ENCODE measurements at places on chromosomes 1 and 21.

GRCh38 chr1:40844079-40844478 is 18.1 kb downstream of the CITED4 start:
- no peak for DNase-seq

DNA sequence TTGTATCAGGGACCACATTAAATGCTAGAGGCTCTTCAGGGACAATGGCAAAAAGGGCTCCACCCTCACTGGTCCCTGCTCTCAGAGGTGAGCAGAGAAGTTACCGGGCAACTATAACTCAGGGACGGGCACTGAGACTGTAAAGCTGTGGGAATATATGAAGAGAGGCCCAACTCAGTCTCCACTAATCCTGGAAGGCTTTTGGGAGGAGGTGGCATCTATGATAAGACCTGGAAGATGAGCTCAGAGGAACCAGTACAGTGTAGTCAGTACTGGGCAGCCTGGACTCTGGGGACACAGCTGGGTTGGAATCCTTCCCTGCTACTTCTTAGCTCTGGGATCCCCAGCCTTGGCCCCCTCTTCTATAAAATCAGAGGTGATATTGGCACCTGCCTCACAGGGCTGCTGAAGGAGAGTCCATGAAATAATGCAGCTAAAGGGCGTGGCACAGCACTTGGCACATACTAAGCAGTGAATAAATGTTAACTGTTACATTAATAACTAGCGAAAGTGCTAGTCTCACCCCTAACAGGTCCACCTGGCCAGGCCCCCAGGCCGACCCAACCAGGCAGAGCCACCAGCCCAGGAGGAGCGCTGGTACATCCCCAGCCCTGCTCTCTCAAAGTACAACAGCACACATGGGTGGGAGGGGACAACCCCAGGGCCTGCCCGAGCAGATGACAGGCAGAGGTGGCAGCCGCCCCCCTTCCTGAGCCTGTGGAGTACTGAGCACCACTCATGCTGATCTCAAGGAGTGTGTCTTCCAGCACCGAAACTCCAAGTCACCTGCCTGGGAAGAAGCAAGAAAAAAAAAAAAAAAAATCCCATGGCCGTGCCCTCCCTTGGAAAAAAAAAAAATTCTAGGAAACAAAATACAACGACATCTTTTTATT is 62.7 kb downstream of the CASZ1 start:
- no peak for DNase-seq

DNA sequence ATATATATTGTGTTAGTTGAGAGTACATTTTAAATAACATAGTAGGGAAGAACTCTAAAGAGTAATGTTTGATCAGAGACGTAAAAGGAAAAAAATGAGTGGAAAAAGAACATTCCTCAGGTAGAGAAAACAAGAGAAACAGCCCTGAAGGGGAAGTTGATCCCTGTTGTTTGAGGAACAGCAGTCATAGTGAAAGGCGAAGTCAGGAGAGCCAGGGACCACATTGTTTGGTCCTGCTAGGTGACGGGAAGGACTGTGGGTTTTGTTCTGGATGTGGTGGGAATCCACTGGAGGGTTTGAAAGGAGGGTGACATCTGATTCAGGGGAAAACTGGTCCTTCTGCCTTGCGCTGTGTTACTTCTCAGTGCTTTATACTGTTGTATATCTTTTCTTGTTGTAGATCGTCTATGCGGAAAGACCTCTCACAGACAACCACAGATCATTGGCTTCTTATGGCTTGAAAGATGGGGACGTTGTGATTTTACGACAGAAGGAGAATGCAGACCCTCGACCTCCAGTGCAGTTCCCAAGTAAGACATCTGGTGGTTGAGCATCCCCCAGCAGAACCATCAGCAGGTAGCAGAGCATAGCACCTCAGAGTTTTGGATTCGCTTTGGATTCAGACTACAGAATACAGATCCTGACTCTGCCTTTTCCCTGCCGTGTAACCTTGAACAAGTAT is 9.2 kb downstream of the DDI2 start:
- DNase-seq: no peak

GRCh38 chr1:248013229-248013710 is at the start of gene OR2L5:
TSS of gene OR2L5 (plus strand) at chr1:248013660. CDS start at chr1:248021948, 8,288 bp downstream.
- no peak for DNase-seq

DNA sequence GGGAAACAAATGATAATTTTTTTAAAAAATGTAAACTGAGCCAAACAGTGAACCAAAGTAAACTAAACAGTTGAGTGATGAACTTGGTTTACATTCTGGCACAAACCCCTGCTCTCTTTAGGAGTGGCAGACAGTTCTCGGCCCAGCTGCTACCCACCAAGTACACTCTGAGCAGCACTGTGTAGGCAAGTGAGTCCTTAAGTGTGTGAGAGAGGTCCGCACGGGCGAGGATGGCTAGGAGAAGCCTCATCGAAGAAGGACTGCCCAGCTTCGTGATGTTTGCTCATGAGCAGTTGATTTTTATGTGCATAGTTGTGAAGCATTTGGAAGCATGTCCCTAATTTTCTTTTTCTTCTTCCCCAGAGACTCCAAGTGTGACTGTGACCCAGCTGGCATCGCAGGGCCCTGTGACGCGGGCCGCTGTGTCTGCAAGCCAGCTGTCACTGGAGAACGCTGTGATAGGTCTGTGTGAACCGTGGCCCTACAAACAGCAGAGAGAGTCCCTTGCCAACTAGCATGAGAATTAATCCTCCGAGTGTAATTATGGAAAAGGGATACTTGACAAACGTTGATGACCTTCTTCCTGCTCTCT is 32.1 kb downstream of the LAMC2 start:
- DNase-seq: no peak

GRCh38 chr1:176225911-176226310 is 18.8 kb upstream of the COP1 start:
- DNase-seq: no peak

GRCh38 chr1:116325922-116326321 is 47.1 kb upstream of the ATP1A1 start:
- DNase-seq: no peak

GRCh38 chr1:230784163-230784562 is 37.0 kb downstream of the CAPN9 start:
- no peak for DNase-seq

DNA sequence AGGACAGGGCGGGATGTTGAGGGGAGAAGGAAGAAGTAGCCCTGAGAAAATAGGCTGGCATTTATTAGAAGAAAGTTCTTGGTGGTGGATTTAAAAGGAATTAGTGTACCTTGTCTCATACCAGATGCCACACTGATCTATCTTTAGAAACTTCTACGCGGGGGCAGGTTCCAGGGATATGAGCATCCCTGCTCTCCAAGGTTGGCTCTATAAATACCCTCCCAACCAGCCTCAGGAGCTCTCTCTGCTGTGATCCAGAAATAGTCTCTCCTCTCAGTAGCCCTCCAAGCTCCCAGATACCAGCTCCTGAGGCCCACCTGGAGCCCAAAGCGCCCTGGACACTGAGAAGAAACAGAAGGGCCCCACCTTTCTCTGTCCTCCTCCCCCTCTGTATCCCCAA is 128.3 kb upstream of the TNR start:
- no peak for DNase-seq

DNA sequence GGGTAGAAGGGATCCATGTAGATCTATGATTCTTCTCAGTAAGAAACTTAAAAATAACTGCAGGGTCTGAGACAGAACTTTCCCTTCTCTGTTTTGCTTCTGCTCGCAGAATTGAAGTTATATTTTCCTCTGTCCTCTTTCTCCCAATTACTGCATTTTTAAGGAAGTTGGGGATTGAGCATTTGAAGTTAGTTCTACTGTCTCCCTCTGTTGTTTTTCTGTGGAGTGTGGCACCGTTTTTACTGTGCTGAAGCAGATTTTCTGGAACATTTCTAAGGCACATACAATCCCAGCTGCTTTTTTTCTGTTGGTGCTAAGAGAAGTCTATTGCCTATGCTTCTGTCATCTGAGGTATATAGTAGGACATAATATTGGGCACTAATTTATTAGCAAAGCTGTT is 43.3 kb downstream of the RASAL2 start:
- DNase-seq: no peak

DNA sequence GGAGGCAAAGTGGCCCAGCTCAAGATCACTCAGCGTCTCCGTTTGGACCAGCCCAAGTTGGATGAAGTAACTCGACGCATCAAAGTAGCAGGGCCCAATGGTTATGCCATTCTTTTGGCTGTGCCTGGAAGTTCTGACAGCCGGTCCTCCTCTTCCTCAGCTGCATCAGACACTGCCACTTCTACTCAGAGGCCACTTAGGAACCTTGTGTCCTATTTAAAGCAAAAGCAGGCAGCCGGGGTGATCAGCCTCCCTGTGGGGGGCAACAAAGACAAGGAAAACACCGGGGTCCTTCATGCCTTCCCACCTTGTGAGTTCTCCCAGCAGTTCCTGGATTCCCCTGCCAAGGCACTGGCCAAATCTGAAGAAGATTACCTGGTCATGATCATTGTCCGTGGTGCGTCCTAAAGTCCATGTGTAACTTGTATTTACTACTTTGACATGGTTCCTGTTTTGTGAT is 2.7 kb downstream of the RBM15 start:
- no peak for DNase-seq

DNA sequence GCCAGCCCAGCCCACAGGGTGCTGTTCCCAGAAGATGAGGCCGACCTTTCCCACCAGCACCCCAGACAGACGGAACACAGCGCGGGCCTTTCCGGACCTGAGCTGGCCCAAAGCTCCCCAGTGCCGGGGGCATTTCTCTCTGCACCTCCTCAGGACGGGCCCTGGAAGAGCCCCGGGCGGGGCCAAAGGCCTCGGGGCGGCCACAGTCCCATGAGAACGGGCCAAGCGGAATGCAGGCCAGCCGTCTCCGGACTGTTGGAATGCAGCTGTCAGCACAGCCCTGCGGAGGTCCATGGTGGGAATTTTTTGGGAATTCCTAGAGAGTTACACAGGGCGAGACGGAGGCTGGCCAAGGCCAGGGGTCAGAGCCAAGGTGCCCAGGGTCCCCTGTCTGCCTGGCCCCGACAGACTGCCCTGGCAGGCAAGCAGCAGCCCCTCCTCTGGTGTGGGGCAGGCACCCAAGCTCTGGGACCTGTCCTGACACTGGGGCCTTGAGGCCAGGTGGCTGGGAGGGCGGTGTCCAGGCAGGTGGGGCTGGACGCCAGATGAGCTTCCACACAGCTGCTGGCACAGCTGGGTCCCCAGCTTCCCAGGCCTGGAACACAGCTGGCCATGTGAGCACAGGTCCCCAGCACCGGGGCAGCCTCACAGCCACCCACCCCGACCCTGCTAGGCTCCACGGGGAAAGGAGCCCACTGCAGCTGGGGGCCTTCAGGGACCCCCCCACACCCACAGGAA is 63.0 kb downstream of the MEGF6 start:
- DNase-seq: no peak

DNA sequence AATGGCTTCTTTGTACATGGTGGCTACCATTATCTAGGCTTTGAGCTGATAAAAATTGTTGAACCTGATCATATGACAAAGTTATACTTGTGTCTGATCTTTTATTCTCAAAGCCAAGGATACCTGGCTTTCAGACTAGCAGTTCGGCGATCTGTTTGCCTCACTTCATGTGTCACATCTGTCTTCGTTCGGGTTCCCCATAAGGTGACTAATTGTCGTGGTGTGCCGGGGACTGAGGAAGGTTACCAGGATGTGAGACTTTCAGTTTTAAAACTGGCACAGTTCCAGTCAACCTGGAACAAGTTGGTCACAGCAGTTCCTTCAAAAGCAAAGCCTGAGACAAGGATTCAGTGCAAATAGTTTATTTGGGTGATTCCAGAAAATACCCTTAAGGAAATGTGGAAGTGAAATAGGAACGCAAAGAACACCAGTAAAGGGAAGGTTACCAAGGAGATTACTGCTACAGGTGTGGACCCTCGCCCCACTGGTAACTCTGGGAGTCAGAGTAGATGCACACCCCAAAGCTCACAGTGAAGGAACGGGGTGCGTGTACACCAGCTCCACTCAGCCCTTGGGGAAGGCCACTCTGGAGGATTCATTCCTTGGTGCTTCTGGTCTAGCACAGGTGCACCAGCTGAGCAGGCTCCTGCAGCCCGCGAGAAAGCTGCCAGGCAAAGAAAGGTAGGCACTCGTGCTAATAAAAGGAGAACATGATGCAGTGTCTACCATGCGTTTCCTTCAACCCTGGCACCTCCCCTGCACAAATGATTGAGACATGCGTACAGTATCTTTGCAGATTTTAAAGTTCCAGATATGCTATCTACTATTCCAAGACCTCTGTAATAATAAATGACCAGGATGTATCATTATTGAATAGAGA is 69.0 kb downstream of the VWA5B1 start:
- no peak for DNase-seq

DNA sequence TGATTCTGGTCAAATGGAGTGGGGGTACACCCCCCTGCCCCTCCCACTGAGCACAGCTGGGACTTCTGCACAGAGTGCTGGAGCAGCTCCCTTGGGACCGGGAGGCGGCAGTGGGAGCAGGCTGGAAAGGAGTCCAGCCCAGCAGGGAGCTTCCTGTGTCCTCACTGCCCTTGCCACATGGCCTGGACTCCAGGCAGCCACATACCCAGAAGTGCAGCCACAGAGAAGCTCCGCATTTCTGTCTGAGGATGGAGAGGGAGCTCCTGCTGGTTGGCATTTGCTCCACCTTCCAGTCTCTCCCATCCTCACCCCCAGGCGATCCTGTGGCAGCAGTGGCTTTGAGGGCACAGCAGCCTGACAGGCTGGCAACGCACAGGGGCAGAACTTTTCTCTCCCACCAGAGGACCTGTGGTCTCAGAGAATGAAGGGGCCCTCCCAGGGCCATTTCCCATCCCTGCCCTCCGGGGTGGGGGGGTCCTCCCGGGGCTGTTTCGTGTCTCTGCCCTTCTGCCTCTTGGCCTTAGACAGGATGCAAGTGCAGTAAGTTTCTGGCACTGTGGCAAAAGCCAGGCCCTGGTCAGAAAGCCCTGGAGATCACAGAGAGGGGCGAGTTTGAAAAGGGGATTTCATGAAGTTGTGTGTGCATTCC is 103.6 kb upstream of the COL6A1 start:
- DNase-seq: no peak

GRCh38 chr1:243428617-243429342 is 172.9 kb downstream of the SDCCAG8 start:
- no peak for DNase-seq

DNA sequence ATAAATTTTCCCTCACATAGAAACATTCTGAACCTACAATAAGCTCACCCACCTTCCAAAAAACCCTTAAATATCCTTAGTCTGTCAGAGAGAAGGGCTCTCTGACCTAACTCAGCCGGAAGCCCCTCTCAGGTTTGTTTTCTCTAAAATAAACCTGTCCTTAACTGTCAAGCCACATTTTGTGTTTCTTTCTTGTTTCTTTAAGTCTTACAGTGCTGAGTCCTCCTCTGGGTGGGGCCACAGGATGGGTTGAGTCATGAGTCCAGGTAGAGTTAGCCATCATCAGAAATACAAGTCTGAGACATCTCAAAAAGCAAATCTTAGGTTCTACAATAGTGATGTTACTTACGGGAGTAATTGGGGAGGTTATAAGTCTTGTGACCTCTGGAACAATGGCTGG is 26.4 kb upstream of the SLC2A5 start:
- DNase-seq: no peak

DNA sequence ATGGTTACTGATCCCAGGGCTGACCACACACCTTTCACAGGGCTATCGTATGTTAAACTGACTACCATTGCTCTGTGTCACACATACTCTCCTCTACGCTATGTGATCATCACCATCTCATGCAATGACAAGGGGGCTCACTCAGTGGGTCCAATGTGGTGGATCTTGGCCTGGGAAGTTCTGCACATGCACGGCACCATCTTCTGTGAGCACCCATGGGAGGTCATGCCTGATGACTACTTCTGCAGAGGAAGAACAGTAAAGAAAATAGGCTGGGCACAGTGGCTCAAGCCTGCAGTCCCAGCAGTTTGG is 60.0 kb upstream of the FOXD3 start:
- DNase-seq: no peak

GRCh38 chr1:177355575-177355974 is 184.8 kb downstream of the BRINP2 start:
- DNase-seq: no peak

Data from glomerular endothelial cell (primary cell).